ENCODE measurements at places on chromosomes 2 and 18.

DNA sequence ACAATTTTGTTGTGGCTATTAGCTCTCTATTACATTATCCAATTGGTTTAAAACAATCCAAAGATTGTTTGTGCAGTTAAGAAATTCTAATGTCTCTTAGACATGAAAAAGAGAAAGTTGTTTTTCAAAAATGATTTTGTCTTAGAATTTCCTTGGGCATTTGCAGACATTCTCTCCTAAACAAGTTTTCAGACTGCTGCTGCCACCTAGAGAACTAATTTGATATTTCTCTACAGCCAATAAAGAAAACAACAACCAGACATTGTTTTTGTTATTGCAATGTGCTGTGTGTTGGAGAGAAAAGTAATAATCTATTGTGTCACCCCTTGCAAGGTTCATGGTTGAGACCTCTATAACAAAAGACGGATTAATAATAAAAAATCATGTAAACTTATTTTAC is 119.0 kb upstream of the SYT4 start:
- no peak for DNase-seq

GRCh38 chr2:36597003-36597531 is 901 bp downstream of the FEZ2 start:
- no peak for DNase-seq

DNA sequence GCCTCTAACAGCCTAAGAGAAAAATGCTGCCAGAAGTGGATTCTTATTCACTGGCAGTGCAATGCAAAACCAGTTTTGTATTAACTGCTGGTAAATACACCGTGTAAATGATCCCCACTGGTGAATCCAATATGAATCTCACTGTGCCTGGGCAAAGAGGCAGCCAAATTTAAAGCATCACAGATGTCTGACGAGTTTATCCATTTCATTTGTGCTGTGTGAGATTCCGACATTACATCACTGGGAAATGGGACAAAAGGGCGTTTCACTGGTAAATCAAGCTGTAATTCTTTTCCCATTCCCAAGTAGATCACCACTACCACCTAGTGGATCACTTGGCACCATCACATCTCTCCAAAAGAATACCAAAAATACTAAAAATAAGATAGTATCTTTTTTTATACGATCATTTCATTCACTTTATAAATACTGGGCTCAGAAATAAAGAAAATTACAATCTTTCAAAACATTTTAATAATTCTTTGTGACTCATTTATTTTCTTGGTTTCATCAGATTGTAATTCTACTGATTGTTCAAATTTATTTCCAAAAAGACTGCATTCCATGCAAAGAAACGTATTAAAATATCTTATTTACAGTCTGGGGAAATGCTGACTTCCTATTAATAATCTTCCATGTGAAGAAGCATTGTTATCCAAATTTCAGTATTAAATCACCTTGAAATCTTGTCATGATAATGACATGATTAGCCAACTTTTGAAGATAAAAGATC is 125.6 kb downstream of the GRB14 start:
- DNase-seq: no peak

DNA sequence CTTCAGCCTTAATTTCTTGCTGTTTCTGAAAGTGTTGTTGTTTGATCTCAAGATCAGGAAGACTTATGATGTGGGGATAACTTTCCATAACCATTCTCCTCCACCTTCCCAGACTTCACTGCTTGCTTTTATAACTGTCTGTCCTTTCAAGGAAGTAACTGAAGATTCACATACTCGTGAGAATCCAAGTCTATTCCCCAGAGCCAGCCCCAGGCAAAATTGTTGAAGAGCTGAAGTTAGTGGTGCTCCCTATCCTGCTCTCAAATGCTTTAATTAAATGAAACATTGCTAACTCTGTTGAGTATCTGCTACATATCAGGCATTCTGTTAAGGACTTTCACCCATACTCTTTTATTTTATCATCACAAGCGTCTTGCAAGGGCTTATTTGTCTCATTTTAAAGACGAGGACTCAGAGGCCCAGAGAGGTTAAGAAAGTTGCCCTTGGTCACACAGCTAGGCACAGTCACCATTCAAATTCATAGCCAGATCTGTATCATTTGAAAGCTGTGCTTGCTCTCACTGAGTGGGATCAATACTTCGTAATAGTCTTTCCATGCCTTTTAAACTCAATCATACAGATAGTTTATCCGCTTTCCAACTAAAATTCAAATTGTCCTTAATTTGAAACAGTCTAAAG is 189.8 kb upstream of the TCF4 start:
- DNase-seq: no peak

DNA sequence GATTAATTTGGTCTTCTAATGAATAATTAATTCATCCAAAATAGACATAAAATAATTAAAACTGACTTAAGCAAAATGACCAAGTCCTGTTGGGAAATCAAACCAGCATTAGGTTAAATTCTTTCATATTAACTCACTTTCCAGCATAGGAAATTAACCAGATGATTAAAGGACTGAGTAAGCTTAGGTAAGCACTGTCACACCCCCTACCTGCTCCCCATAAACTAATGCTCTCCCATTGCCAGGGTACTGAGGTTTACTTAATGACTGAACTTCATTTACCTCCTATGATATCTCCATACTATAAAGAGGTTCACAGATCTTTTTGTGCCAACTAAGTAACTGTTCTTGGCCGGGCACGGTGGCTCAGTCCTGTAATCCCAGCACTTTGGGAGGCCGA is 13.7 kb downstream of the DSC2 start:
- no peak for DNase-seq

- no peak for DNase-seq
Measured at GRCh38 chr2:24147364-24147763, 24.1 kb downstream of the FAM228B start.
